NCI-H2081 treated with DMSO at 0.1 percent for 48 hours (cell line): ENCODE measurements at places on chromosomes 1 and 21.

GRCh38 chr1:15260418-15261154 is 13.6 kb downstream of the FHAD1 start:
- no peak for DNase-seq

DNA sequence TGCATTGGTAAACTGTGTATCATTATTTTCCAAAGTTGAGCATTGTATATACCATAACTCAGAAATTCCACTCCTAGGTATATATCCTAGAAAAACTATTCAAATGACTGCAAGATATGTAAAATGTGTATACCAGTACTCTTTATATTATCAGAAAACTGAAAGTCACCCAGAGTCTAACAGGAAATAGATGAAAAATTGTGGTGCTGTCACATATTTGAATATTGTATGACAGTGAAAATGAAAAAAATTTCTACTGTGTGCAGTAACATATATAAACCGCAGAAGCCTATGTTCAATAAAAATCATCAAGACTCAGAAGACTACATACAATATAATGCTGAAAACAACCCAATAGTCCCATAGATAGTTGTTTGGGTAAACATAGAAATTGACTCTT is 74.4 kb upstream of the LYPLAL1 start:
- no peak for DNase-seq

GRCh38 chr1:17673329-17674072 is 81.6 kb upstream of the ACTL8 start:
- DNase-seq: no peak

- no peak for DNase-seq
Observed at GRCh38 chr1:28755701-28756100, 19.0 kb downstream of the YTHDF2 start.

GRCh38 chr1:234139966-234140365 is 233.3 kb upstream of the COA6 start:
- no peak for DNase-seq

DNA sequence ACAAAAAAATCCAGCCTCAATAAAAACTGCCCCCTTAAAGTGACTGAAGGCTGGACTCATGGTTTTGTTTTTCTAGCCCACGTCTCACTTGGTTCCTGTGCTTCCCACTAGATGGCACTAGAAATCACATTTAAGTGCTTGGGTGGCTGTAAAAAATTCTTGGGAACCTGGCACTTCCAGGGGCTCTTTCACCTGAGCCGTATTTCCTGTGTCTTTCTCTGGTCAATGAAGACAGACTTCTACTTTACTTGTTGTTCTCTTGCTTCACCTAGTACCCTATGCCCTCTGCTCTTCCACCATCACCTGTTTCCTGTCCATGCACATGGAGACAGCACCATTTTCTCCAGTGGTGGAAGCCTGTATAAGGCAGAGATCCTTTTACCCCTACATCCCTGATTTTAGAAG is 20.0 kb downstream of the METTL13 start:
- peak; percentile 14 for DNase-seq

DNA sequence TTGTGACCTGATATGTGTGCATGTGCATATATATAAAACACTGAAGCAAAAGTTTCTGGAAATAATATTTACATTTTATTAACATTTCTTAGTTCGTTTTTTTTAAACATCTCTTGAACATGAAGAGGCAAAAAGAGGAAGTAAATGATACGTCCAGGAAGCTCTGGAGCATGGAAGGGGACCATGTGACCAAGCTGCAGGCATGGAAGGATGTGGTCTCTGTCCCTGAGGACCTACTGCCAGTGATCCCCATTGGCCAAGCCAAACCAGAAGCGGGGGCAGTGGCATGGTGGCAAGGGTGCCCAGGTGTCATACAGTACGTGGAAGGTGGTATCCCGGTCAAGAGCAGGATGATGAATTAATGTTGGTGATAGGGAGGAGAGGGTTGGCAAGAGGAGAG is 268.3 kb upstream of the PROX1 start:
- no peak for DNase-seq

- no peak for DNase-seq
Observed at GRCh38 chr1:18868801-18869424, 9.5 kb upstream of the TAS1R2 start.

DNA sequence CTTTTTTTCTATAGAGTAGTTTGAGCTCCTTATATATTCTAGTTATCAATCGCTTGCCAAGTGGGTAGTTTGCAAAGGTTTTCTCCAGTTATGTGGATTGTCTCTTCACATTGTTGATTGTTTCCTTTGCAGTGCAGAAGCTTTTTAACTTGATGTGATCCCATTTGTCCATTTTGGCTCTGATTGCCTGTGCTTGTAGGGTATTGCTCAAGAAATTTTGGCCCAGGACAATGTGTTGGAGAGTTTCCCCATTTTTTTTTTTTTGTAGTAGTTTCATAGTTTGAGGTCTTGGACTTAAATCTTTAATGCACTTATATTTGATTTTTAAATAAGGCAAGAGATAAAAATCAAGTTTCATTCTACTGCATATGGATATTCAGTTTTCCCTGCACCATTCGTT is 774.8 kb upstream of the ADAMTS5 start:
- no peak for DNase-seq

- no peak for DNase-seq
Observed at GRCh38 chr1:10730985-10731384, 65.5 kb downstream of the CASZ1 start.

- DNase-seq: no peak
Observed at GRCh38 chr1:113905435-113905861, 322 bp downstream of the DCLRE1B start.

DNA sequence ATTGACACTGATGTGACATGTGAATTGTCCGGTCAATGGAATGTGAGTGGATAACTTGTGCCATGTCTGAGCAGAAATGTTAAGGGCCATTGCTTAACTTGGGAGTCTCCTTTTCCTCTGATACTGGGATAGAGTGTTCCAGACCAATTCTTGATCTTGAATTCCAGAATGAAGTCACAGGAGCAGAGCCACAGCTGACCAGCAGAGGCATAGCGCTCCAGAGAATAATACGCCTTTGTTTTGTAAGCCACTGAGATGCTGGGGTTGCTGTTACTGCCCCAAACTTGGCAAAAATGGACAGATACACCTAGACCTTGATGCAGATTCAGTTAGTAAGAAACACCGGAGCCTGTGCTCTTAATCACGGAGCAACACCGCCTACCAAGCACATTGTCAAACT is 6.3 kb downstream of the KCNJ6 start:
- DNase-seq: no peak

GRCh38 chr1:219465212-219466093 is 147.5 kb downstream of the ZC3H11B start:
- DNase-seq: no peak

GRCh38 chr1:41322835-41323234 is 38.4 kb upstream of the FOXO6 start:
- DNase-seq: no peak

DNA sequence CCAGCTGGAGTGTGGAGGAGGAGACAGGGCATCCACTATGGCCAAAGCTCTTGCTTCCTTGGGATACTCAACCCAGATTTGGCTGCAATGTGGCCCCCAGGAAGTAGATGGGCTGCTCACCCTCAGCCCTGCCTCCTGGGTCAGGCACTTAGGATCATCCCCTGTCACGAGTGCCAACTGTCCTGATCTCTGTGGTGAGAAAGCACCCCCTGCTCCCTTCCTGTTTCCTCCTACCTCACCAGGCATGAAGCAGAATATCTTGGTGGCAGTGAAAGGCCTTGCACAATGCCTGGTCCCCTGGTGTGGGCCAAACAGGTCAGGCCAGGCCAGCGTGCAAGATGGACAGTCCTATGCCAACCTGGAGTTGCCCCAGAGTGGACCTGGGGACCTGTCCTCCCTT is 211.7 kb downstream of the GRIK3 start:
- no peak for DNase-seq

DNA sequence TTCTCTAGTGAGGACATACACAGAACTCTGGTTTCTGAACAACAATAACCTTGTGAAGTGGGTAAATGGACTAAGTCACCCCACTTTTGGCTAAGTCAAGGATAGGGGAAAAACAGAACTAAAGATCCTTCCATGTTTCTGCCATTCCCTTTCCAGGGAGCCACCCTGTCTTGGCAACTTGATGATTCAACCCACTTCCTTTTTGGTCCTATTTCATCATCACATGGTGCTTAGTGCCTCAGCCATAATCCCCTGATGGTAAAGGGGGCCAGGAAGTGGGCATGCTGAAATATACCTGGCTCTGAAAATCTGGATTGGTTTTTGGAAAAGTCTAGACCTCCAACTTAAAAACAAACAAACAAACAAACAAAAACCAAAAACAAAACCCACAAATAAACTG is 206.4 kb upstream of the FOXD3 start:
- DNase-seq: no peak
